Inflammatory macrophage treated with lipopolysaccharide for 1 hour (primary cell): ENCODE measurements at places on chromosomes 16 and 17.

- DNase-seq, result no peak
Measured at GRCh38 chr17:48725004-48725287, 2.0 kb downstream of the PRAC2 start.

DNA sequence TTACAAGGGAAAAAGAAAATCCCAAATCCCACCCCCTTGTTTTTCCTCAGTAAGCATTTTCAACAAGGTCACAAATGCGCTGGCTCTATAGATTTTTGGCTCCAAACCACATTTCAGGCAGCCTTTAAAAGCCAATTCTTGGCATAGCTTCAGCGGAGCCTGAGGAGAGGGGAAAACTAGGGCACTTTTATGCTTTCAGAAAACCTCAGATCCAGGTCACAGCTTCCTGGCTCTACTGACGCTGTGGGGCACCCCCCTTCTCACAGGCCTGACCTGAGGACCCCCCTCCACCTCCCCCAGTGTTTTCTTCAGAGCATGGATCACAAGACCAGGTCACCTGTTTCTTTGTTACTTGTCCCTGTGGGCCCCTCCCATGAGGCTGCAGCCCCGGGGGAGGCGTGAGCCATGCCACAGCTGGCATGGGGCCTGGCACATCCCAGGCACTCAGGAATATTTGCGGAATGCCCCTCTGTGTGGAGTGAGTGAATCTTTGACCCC lies 30.1 kb upstream of the MTSS2 start:
- DNase-seq, result no peak

GRCh38 chr17:34703533-34703932 lies 124.2 kb downstream of the TMEM132E start:
- DNase-seq, result peak; percentile 12

GRCh38 chr17:27457360-27457715 lies 1.1 kb downstream of the KSR1 start:
- no peak for DNase-seq

DNA sequence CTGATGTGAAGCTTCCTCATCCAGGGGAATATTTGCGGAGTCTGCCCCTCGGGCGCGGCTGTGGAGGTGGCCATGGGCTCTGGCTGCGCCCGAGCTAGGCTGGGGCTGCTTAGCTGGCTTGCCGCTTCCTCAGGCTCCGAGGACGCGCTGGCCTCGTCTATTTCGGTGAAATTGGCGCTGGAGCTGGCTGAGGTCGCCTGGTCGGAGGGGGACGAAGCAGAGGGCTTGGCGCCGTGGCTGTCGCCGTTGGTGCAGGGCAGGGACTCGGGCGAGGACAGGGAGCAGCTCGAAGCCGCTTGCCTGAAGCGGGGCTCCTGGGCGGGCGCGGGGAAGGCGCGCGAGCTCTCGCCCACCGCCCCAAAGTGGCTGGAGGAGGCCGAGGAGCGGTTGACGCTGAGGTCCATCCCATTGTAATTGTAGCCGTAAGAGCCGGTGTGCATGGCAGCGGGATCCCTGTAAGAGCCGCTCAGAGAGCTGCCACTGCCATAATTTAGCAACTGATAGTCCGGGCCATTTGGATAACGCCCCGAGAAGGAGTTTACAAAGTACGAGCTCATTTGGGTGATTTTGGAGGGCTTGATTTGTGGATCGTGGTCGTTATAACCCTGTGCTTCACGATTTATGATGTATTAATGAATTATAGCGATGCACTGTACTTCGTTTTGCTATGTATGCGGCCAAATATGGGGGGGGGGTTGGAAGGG lies at the start of gene HOXB5:
Gene HOXB5, minus strand, starts transcription at position 654 of the 704 bp plus-strand sequence. Its CDS starts 97 bp downstream, at position 557.
- no peak for DNase-seq

GRCh38 chr16:84190731-84191388 lies at the start of gene ADAD2:
Gene ADAD2 (plus strand): TSS chr16:84191157. CDS start chr16:84191231, 74 bp downstream.
- DNase-seq, result no peak

DNA sequence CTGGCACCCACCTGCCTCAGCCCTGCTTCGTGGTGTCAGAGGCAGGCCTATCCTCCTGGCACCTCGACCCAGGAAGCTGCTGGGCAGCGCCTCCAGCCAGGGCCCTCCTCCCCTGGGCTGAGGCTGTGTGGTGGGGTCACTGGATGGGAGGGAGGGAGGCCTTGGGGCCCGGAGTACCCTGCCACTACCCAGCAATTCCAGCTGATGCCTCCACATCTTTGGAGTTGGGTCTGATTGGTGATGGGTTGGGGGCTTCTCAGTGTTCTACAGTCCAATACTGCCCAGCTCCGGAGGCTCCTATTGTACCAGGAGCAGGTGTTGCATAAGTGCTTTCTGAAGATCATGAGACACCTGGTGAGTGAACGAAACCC lies 48.0 kb downstream of the USP22 start:
- DNase-seq, result no peak
